ENCODE measurements at places on chromosomes 7 and 10.

DNA sequence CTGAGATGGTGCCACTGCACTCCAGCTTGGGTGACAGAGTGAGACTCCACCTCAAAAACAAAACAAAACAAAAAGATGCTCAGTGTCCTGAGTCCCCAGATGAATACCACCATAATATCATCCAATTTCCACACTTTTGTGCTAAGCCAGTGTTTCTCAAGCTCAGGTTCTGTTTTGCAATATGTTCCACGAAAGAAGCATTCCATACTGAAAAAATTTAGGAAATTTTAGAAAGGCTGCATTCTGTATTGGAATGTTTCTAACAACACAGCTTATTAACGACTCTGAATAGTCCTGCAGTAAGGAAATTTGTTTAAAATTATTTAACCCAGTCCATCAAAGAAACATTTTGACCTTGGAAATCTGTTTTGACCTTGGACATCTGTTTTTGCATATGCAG, 142.4 kb downstream of the EPC1 start:
- no peak for DNase-seq

- no peak for DNase-seq
Observed at GRCh38 chr10:19169041-19169440, 120.4 kb downstream of the MALRD1 start.

GRCh38 chr7:29809533-29810155, 3.3 kb downstream of the WIPF3 start:
- no peak for DNase-seq

DNA sequence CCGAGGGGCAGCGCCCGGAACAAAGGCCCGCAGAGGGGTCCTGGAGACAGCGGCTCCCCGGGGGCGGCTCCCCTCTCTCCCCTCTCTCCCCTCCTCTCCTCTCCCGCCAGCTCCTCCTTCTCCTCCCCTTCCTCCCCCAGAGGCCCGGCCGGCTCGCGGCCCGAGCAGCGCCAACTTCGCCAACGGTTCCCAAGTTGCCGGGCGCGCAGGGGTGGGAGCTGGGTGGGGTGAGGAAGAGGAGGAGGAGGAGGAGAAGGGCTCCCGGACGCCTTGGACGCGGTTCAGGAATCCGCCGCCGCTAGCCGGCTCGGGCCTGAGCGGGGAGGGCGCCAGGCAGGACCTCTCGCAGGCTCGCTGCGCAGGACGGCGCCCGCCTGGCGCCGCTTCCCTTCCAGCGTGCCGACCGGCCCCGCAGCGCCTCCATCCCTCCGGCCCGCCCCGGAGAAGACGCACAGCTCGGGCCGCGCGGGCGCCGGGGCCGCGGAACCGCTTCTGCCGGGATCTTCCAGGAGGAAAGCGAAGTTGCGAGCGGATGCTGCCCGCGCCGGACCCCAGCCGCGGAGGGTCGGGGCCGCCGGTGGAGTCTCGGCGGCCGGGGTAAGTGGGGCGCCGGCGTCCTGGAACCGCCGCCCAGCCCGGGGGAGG, at the start of gene CHST3:
CHST3 (plus strand) TSS at position 298 of the 645 bp plus-strand sequence. CDS start 41,448 bp downstream, outside the sequence.
- no peak for DNase-seq
